GOT3 (cell line): ENCODE measurements at places on chromosomes 13 and 19.

DNA sequence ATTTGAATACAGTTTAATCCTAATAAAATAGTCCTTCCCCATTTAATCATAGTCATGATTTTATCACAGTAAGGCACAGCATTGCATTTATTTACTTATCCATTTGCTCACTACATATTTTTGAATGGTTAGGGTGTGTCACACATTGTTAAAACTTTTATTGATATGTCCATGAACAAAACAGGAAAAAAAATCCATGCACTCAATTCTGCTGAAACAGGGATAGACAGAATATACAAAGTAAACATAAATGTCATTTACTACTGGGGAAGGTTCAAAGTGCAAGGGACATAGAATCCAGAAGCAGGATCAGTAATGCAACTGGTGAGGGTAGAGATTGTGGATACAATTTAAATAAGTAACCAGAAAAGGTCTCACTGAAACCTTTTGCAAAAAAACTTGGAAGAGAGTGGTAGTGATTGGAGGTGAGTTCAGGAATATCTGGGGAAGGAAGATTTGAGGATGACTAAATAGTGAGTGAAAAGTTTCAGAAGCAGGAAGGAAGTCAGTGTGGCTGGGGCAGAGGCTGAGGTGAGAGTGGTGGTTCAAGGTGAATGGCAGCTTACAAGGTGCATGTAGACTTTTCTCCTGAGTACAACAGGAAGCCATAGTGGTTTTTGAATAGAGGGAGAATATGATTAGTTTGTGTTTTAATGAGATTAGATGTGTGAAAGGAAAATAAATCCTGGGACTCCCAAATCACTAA is 387.2 kb upstream of the ATXN8OS start:
- no peak for DNase-seq

DNA sequence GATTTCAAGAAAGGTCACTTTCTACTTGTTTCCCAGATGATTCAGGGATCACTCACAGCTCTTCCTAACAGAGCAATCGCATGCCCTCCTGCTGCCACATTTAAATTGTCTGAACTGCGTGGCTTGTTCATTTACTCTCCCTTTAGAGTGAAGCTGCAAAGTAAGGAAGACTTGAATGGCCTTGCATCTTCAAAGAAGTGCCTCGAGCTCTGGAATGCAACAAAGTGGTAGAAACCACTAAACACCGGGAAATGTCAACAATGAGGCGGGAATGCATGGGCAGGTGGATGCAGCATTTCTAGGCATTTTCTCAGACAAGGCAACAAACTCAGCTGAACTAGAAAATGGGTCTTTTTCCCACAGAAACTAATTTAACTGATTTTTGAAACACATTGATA is 10.3 kb upstream of the DACH1 start:
- DNase-seq: no peak

DNA sequence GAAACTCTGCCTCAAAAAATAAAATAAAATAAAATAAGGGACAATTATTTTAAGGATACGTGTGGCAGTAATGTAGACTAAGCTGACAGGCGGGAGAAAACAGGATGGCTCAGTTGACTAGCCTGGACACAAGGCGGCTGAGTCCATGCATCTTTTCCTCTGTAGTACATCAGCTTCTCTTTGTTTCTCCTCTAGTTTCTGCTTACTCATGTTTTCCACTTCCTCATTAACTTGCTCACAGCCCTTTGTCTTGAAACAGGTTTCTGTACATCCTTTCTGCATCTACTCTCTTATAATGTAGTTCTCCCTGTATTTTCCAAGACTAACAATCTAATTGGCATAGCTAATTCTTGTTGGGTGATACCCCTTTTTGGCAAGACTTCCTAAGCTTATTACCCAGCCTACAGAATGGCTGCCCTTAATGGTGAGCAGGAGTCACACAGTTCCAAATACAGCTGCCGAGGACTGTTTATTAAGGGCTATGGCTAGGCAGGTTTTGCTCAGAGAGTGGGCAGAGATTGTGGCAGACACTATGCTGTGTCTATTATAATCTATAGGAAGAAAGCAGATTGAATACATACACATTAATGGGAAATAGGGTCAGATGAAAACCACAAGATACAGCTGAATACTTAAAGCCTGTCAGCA is 58.7 kb upstream of the KLF5 start:
- no peak for DNase-seq

GRCh38 chr19:29366757-29367156 is 153.8 kb upstream of the UQCRFS1 start:
- no peak for DNase-seq

GRCh38 chr13:111390522-111391270 is 70.3 kb downstream of the TEX29 start:
- no peak for DNase-seq
